ENCODE measurements at places on chromosomes 2 and 18.

GRCh38 chr2:152587187-152587947 lies 129.9 kb downstream of the PRPF40A start:
- no peaks in the 10 kb centered on the region for H3K27me3 ChIP-seq
- DNase-seq = no peak
- no peak overlapping the region for H3K4me3 ChIP-seq
- H3K27ac ChIP-seq = peak overlapping the region; percentile 38
- H3K36me3 ChIP-seq = no peaks in the 10 kb centered on the region

DNA sequence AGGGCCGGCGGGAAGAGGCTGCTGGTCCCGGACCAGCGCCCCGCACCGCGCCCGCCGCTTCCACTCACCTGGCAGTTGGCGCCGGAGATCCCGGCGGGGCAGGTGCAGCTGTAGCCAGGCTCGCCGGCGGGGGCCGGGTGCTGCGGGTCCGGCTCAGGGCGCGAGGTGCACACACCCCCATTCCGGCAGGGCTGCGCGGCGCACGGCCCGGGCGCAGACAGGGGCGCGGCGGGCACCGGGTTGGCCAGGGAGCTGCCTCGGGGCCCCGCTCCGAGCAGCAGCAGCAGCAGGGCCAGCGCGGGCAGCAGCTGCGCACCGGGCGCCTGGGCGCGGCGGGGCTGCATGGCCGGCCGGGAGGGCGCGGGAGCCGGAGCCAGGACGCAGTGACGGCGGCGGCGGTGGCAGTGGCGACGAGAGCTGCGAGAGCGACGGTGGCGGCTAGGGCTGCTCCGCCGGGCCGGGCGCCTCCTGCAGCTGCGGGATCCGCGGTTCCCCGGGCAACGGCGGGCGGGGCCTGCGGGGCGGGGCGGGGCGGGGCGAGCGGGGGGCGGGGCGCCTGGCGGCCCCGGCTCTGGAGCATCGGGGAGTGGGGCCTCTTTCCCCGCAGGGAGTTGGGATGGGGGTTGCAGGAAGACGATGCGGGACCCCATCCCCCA lies at the start of gene DNER:
DNER (minus strand) TSS at position 476 of the 656 bp plus-strand sequence; CDS start at position 344, 132 bp downstream.
- peaks cover 71% of the 10 kb centered on the region for H3K27me3 ChIP-seq
- H3K4me3 ChIP-seq = peak within 1 kb of the TSS; percentile 18
- no peak for DNase-seq
- no peaks in the 10 kb centered on the region for H3K36me3 ChIP-seq
- H3K27ac ChIP-seq = no peak within 1 kb of the TSS

- H3K4me3 ChIP-seq = peak overlapping the region; percentile 99
- no peaks in the 10 kb centered on the region for H3K27me3 ChIP-seq
- H3K4me1 ChIP-seq = no peaks in the 10 kb centered on the region
- DNase-seq = no peak
- H3K36me3 ChIP-seq = no peaks in the 10 kb centered on the region
Observed at GRCh38 chr2:47173986-47174732, 19.1 kb upstream of the STPG4 start.

GRCh38 chr2:12300927-12301326 lies 415.8 kb upstream of the TRIB2 start:
- no peaks in the 10 kb centered on the region for H3K4me1 ChIP-seq
- no peak overlapping the region for H3K4me3 ChIP-seq
- no peaks in the 10 kb centered on the region for H3K27me3 ChIP-seq
- no peak for DNase-seq

GRCh38 chr2:107556038-107556627 lies 270.6 kb upstream of the RGPD4 start:
- H3K27ac ChIP-seq = no peak overlapping the region
- no peaks in the 10 kb centered on the region for H3K36me3 ChIP-seq
- no peak overlapping the region for H3K4me3 ChIP-seq
- H3K27me3 ChIP-seq = no peaks in the 10 kb centered on the region

GRCh38 chr2:151119374-151119773 lies 142.3 kb downstream of the RBM43 start:
- H3K4me1 ChIP-seq = no peaks in the 10 kb centered on the region
- H3K4me3 ChIP-seq = no peak overlapping the region
- H3K27ac ChIP-seq = no peak overlapping the region
- H3K36me3 ChIP-seq = no peaks in the 10 kb centered on the region

DNA sequence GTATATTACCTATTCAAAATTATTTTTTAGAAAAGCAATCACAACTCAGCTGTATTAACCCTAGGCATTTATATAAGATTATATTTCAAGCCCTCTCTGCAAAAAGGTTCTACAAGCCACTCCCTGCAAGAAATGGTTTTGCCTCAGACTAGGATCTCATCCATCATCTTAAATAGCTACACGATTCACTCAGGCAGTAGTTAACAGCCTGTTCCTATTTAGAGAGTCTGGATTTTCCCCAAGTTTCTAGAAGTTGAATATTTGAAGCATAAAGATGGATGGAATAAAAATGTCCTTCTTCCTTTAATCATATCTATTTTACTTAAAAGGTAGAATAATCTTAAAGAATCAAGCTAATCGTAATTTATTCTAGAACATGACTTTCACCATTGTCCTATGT lies 167.1 kb upstream of the STK17B start:
- no peak for DNase-seq
- H3K27me3 ChIP-seq = no peaks in the 10 kb centered on the region
- no peak overlapping the region for H3K27ac ChIP-seq
- H3K4me1 ChIP-seq = no peaks in the 10 kb centered on the region

DNA sequence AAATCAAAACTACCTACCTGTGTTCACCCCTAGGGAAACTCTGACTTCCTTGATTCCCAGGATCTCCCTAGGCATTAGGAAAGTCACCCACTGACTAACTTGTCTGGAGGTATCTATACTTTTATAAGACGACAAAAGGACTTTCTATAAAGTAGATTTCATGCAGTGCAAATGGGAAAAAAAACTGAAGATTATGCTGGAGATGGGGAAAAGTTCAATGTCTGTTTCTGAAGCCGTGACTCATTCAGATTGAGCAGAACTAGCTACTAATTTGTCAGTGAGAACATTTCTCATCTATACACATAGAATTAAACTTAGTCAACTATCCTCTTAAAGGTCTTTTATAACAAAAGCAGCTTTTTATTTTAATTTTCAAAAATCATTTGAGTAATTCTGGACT lies 6.0 kb downstream of the SEPTIN10 start:
- H3K27ac ChIP-seq = peak overlapping the region; percentile 48
- no peaks in the 10 kb centered on the region for H3K27me3 ChIP-seq
- DNase-seq = no peak
- peaks cover 23% of the 10 kb centered on the region for H3K4me1 ChIP-seq
- H3K36me3 ChIP-seq = no peaks in the 10 kb centered on the region

DNA sequence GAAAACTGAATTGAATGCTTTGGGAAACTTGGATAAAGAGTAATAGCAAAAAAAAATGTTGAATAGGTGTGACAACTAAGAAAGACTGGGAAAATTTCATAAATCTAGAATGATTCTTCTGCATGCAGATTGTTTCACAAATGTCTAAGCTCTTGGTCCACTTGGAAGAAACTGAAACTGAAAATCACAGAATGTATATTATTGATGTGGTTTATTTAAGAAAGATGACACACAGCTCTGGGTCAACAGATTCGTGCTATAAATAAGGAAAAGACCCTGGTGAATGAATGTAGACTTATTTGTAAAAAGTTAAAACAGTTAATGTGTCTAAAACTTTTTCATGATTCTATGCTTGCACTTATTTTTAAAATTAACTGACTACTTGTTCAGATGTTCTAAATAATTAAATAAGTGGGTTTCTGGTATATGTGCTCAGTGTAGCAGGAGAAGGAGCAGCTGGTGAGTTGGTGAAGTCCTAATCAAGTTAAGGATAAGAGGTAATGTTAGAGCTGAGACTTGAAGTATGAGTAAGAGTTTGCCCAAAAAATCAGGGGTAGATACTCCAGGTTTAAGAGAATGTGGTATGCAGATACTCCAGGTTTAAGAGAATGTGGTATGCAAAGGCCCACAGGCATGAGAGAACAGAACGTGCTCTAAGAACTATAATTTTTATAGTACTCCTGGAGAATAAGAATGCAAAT lies 24.5 kb downstream of the UGP2 start:
- H3K36me3 ChIP-seq = peaks cover 20% of the 10 kb centered on the region
- DNase-seq = no peak
- no peaks in the 10 kb centered on the region for H3K27me3 ChIP-seq
- H3K27ac ChIP-seq = no peak overlapping the region

Data from tibial artery (tissue), 4 donors.